GM23248 (cell line): ENCODE measurements at places on chromosomes 4 and X. TPM values are rescaled to one million over a fixed set of nuclear protein-coding genes. Genes with fewer than 3 reads are reported as not detected.

GRCh38 chr4:3741217-3742011 lies 24.8 kb upstream of the ADRA2C start:
- DNase-seq = no peak

DNA sequence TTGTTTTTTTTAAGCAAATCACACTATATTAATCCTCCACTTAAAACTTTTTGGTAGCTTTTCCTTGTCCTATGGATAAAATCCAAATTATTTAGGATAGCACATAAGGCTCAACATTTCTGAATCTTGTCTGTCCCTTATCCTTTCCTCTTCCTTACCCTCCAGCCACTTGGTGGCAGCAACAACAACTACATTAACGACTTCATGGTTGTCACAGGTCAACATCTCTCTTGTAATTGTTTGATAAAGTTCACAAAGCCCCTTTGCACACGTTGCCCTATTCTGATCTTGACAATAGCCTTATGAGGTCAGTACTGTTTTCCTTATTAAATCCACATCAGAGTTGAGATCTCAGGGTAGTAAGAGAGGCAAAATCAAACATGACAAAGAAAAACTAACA lies 269.0 kb upstream of the PABPC4L start:
- no peak for DNase-seq

GRCh38 chr4:65669111-65670019 lies 924 bp downstream of the EPHA5 start:
- peak; percentile 11 for DNase-seq

- peak; percentile 32 for DNase-seq
Measured at GRCh38 chr4:163071308-163071707, 95.4 kb downstream of the NAF1 start.

- no peak for DNase-seq
Measured at GRCh38 chrX:39331082-39331704, 529.9 kb downstream of the MID1IP1 start.

GRCh38 chrX:136725441-136726104 lies 55.2 kb downstream of the ARHGEF6 start:
- peak; percentile 80 for DNase-seq

DNA sequence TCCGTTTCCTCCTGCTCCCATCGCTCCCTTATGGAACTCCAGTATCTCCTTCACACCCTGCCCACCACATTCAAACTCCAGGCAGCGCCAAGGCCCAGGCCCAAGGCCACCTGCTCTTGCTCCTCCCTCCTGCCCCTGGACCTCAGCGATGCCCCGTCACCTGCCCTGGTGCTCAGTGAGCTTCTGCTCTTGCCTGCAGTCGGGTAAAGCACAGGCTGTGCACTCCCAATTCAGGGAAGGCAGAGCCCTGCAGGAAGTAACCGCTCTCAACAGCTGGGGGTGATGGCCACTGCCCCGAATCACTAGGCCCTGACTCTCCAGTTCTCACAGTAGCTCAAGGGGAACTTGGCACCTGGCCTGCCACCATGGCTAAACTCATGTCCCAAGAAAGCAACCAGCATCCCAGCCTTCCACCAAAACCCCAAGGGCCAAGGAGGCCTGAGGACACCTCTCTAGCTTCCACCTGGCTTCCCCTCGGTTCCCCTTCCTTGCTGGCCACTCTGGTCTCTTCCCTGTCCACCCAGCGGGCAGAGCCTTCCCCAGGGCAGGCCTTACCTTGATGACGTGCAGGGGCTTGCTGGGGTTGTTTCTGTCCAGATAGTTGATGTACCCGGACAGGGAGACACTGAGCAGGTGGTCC lies 29.3 kb downstream of the WDR1 start:
- DNase-seq = no peak

DNA sequence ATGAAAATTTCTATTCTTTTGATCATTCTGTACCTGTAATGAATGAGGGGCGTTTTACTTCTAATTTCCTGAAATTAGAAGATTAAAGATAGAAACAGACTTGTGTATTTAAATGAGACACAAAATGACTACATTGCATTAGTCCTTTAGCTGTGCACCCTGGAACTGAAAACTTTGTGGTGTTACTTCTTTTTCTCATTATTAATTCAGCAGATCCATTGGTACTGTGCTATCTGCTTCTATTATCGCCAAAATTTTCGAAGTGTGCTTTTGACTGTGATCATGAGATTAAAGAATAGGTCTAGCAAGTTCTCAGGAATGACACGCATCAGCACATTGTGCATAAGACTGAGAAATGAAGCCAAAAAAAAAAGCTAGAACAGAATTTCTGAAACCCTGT lies 1938.9 kb upstream of the TENM3 start:
- DNase-seq = no peak

- DNase-seq = no peak
Measured at GRCh38 chr4:139514382-139515059, 41.5 kb downstream of the SETD7 start.

DNA sequence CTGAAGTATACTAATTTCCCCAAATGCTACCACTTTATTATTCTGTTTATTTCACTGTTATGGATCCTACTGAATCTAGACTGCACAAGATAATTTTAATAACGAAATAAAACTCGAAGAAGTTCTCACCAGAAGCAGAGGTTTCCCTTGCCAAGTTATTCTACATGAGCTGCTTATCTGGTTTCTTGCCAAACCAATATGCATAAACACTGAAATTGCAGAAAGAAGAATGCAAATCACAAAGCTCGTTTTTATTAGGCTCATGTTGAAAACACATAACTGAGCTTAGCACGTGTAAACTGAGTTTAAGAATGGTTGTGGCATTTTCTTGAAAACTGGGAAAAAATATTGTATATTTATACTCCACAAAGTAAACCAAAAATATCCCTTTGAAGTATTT lies 35.9 kb downstream of the GRID2 start:
- DNase-seq = no peak

DNA sequence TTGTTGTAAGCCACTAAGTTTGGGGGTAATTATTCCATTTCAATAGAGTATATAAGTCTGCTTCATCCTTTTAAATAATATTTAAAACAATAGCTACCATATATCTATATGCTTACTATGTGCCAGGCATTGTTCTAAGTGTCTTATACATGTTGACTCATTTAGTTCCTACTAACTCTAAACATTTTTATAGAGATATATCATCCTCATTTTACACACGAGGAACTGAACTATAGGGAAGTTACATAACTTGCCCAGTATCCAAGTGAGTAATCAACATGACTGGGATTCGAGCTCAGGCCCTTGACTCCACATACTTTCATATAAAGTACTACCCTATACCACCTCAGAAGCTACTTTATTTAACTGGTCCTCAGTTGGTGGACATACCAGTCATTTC lies 175.3 kb upstream of the RAI2 start:
- DNase-seq = no peak

- DNase-seq = no peak
Measured at GRCh38 chrX:13256603-13257002, 63.2 kb downstream of the ATXN3L start.

DNA sequence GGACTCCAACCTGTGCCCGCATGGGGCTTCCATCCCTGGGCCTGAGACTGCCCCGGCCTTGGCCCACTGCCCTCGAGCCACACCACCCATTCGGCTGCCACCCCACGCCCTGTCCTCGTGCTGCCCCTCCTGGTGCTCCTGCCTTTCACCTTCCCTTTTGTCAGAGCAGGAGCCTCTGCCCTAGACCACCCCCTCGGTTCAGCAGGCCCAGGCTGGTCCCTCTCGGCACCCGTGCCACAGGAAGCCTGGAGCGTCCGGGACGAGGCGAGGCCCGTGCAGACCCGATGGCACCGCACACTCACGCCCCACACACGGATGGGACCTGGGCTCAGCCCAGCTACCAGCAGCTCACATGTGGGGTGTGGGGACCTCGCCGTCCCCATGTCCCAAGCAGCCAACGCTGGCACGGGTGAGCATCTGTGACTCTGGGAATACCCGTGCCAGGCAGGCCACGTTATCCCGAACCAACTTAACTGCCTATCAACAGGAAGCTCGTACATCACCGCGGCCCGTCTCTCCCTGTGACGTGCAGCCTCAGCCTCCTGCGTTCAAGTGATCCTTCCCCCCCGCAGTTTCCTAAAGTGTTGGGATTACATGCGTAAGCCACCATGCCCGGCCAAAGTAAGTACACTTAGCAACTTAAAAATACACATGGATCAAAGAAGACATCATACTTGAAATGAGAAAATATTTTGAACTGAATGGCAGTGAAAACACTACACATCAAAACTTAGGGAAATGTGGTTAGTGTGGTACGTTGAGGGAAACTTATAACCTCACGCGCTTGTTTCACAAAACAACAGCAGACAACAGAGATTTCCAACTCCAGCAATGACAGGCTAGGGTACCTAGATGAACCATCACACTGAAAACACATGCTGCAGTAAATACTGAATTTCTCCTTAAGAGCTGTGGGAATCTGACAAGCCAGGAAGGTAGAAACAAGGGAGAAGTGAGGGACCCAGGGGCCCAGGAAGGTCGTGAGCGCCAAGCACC lies 29.0 kb downstream of the LRPAP1 start:
- no peak for DNase-seq

DNA sequence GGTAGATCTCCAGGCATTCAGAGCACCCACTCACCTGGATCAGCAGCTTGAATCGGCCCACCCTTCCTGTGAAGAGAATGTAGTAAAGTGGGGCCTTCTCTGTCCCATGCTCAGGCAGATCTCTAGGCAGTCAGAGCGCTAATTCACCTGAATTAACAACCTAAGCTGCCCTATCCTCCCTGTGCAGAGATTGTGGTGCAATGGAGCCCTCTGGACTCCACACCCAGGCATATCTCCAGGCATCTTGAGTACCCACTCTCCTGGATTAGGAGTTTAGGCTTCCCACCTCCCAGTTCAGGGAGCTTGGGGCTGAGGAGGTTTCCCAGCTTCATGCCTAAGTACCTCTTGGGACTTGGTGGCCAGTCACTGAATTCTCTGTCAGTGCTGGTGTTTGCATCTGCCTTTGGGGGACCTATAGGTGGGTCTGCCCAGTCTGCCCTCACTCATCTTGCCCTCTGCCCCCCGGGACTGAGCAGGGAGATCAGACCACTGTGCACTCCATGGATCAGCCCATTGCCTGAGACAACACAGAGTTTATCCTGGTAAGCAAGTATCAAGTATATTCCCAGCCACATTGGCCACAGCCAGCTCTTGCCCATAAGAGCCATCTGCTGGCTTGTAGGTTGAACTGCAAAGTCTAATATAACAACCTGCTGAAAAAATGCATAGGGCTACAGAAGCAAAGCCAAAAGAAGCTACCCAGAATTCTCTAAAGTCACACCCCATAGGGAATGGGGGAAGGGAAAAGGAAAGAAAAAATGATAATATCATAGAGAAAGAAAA lies 372.9 kb downstream of the KLHL13 start:
- peak; percentile 6 for DNase-seq

GRCh38 chrX:24260842-24261550 lies 52.9 kb downstream of the SUPT20HL2 start:
- DNase-seq = peak; percentile 60

DNA sequence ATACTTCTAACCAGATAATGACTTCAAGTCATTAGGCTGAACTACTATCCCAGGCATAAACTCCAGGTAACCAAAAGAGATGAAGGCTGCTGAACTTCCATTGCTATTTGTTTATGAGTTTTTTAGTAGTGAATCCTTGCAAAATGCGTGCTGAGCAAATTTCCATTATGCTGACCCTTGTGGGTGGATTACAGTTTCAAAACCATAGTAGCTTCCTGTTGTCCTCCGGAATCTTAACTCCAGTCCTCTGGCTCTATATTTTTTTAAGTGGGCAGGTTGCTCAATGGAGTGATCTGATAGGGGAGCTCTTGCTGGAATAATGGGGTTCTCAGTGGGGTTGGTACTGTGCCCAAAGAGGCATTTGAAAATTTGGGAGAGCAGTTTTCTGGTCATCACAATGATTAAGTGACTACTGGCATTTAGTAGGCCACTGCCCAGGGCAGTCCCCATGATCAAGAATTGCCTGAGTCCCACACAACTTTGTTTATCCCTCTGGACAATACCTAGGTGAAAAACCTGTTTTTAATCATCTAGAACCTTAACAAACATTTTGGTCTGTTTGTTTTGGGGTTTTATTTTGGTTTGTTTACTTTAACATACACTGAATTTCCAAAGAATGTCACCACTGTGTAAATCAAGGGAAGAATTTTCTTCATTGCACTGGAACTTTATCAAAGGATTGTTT lies 302.3 kb upstream of the GATB start:
- DNase-seq = no peak

DNA sequence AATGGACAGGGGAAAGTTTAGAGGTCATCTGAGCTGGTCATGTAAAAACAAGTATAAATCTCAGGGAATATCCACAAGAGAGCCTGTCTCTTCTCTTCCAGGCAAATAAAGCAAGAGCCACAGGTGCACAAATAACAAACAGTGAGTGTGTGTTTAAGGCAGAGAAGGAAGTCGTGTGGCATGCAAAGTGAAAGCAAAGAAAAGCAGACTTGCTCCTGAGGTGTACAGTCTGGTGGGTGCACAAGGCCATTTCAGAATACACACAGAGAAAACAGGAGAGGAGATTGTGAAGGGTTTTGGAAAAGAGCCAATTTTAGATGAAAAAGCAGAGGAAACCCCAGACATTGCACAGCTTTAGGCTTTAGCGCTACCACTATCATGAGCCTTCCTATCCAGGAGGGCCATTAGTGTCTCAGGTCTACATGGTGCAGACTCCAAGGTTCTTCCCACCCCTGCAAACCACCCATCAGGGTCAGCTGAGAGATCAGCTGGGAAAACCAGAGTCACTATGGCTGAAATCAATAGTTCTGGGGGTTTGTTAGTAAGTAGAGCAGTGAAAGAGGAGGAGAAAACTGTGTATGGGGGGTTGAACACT lies 355.8 kb downstream of the KLHL4 start:
- DNase-seq = no peak

GRCh38 chr4:166662266-166662843 lies 571.9 kb downstream of the SPOCK3 start:
- no peak for DNase-seq

DNA sequence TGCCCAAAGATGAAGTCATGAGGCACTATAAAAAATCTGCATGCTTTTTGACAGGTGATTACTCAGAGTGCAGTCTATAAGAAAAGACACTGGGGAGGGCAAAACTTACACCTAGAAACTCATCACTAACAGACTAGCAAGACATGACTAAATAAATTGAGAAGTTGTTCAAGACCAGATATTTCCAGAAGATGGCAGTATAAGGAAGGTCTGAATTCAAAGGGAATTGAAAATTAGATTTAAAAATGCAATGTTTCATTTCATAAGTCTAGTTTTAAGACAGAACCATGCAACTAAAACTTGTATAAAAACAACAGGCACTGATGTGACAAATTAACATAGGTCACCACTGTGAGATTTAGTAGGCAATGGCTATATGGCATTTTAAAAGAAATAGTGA lies 232.5 kb upstream of the POF1B start:
- peak; percentile 21 for DNase-seq

GRCh38 chr4:88240297-88240714 lies 44.1 kb downstream of the PPM1K start:
- DNase-seq = peak; percentile 10

GRCh38 chr4:186020793-186021407 lies 48.1 kb upstream of the TLR3 start:
- no peak for DNase-seq

Gene NR0B1
- not detected in 2 replicates for total RNA-seq

Gene S100G
- total RNA-seq = not detected in 2 replicates

Gene EXOC1L
- total RNA-seq = not detected in 2 replicates

Gene TMEM31
- total RNA-seq = not detected in 2 replicates

Gene GAB3
- 0.25 and 0.76 TPM in 2 replicates for total RNA-seq

Gene MTNR1A
- total RNA-seq = not detected in 2 replicates

Gene ZAR1
- not detected in 2 replicates for total RNA-seq

Gene CYSLTR1
- not detected in 2 replicates for total RNA-seq

Gene RAB9B
- 0.89 and 1.5 TPM in 2 replicates for total RNA-seq
